ENCODE measurements at places on chromosomes 16 and 17.

DNA sequence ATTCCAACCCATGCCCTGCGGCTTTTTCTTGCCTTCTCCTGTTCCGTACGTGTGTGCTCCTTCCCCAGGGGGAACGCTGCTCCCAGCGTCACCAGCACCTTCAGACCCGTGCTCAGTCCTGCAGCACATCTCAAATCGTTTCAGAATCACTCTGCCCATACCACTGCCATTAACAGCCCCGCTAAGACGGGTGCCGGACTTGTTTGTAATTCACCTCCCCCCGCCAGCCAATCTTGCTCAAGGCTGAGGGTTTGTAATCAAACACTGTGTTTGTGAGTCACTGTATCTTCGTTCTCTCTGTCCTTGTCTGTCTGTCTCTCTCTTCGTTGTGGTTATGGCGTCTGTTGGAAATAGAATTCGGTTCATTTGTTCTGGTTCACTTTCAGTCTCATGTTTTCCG lies 17.3 kb downstream of the CARD14 start:
- DNase-seq, result no peak

DNA sequence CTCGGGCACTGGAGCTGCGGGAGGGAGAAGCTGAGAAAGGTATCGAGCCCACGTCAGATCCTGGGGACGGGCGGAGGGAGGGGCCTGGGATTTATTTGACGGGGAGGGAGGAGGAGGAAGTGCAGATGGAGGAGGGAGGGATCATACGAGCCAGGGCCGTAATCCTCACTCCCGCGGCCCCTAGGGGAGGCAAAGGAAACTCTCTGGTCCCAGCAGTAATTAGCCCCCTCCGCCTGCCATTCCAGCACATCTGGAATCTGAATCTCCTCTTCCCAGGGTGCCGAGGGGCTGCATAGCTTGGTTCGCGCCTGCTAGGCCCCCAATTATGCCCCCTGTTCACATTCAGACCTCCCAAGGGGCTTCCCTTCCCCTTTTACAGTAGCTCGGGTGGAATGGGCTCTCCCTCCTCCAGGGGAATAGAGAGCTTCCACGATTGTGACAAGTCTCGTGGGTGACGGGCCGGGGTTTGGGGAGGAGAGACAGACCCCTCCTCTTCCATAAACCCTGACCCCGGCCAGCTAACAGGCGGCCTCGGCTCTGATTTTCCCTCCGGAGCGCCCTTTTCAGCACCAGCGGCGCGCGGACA lies at the start of gene SEZ6L2:
Gene SEZ6L2, minus strand, starts transcription at position 35 of the 586 bp plus-strand sequence. CDS start 531 bp downstream, outside the sequence.
- DNase-seq, result peak; percentile 48

DNA sequence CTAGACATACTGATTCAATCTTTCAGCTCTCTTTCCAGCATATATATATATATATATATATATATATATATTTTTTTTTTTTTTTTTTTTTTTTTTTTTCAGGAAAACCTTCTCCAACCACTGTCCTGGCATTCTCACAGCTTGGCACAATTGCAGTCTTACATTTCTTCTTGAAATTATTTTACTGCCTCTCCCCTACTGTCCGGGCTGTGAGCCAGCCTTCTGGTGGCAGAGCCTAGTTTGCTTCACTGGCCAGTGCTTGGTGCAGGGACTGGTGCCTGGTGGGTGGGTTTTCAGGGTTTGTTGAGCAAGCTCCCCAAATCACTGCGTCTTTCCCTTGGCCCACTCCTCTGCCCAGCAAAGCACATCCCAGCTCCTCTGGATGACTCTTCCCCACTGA lies 28.5 kb downstream of the PRSS54 start:
- DNase-seq, result no peak

DNA sequence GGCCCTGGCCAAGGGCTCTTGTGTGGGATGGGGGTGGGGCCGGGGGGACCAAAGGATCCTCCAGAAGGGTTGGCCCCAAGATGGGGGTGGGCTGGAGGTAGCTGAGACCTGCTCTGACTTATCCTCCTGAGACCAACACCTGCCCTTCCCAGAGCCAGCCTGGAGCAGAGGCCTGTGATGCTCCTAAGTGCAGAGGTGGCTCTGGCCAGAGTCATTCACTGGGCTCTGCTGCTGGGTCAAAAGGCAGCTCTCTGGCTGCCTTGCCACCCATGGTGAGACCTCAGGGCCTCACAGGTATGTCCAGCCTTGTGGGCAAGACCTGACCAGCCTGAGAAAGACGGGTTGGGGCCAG lies 393 bp downstream of the SERPINF2 start:
- DNase-seq, result no peak

DNA sequence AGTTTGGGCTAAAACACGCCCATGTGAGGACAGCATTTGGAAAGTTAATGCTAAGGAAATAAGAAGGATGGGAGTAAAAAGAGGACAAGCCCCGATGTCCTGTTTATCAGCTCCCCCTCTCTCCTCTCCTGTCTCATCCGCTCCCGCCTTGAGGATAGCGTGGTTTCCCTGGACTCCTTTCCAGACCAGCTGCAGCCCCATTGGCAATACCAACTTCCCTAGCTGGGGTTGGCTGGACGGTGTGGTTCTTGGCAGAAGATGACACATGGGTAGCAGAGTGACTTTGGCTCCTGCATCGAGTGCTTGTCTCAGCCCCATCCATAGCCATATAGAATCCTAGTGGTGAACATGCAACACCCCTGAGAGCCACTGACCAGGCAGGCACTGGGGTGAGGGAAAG lies 185.9 kb downstream of the CCDC182 start:
- no peak for DNase-seq

DNA sequence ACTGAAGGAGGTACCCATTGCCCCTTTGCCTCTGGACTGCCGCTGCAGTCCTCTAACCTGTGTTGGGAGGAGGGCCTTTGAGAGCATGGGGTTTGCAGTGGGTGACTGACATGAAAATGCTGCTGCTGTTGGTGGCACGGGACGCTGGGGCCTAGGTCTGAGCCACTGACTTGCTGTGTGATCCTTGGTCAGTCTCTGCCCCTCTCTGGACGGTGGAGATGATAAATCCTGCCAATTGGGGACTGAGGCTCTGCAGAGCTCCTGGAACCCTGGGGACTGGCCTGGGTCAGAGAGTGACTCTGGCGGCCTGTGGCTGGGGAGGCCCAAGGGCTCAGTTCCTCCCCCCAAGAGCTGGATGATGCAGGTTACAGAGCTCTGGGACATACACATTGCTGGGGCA lies 6.1 kb upstream of the PYDC1 start:
- DNase-seq, result no peak

- no peak for DNase-seq
These were observed 43.1 kb downstream of the MAP2K6 start for GRCh38 chr17:69457603-69458002.

DNA sequence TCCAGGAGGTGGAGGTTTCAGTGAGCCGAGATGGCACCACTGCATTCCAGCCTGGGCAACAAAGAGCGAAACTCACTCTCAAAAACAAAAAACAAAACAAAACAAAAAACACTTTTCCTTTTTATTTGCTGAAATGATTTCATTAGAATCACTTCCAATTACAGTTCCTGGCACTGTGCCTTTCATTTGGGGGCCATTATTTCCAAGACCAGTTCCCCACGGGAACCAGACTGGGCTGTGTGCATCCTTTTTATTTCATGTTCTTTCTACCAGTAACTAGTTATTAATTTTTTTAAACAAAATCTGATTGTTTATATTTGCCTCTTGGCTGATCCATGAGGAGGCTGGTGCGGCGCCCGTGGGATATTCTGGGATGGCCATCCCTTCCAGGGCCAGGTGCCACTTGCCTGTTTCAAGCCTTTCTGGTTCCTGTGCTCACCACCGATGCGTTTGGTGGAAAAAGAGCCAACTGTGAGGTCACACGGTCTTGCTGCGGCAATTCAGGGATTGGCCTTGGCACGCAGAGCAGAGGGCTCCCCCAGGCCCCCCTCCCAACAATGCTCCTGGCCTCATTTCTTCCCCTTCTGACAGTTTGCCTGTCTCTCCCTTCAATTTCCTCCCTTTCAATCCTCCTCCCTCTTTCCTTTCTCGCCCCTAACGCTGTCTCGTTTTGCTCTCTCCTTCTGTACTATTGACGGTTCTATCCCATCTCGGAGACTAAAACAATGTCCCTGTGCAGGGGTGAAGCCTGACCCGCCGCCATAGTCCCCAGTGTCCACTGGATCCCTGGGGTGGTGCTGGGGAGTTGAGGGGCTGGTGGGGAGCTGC lies 13.4 kb downstream of the UBALD1 start:
- DNase-seq, result no peak

DNA sequence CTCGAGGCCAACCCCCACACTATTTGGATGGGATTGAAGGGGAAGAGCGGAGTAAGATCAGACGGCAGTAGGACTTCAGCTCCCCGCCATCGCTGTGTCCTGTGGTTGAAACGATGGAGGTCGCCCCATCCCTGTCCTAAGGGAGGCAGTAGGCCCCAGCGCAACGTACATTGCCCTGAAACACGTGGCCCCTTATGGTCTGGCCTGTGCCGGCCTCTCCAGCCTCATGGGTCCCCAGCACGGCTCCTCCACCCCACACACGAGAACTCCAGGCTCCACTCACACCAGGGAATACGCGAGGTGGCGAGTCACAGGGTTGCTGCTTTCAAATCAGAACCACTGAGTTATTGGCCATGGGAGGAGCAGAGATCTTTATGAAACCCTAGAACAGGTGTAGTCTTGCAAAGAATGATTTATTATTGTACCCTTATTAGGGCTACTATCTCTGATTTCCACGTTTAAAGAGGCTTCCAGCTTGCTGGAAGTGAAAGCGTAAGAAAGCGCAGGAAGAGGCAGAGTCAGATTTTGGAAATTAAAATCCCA lies 669 bp upstream of the DCTPP1 start:
- no peak for DNase-seq

DNA sequence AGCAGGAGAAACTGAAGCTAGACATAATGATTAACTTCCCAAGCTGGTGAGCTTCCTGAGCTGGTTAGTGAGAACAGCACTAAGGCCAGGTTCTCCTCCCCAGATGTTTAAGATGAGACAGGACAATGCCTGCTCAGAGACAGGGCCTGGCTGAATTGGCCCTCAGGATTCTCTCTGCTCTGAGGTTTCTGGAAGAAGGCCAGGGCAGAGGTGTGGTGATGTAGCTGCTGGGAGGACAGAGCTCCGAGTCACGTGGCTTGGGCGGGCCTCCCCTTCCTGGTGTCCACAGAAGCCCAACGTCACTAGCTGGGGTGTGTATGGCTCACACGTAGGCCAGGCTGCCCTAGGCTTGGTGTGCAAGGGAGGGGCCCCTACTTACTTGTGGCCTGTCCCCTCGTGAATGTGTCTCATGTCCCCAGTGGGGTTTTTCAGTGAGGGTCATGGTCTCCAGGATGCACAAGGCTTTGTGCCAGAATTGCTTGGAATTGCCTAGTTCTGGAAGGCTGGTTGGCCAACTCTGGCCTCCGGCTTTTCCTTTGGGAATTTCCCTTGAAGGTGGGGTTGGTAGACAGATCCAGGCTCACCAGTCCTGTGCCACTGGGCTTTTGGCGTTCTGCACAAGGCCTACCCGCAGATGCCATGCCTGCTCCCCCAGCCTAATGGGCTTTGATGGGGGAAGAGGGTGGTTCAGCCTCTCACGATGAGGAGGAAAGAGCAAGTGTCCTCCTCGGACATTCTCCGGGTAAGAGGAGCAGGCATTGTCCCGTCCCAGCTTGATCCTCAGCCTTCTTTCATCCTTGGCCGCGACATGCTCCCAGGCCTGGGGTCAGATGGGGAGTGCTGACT lies 3.4 kb downstream of the NOD2 start:
- no peak for DNase-seq
